Mesendoderm (in vitro differentiated cells): ENCODE measurements at places on chromosomes 1 and 21.

- no peak for DNase-seq
Observed at GRCh38 chr1:84427250-84428188, 29.2 kb downstream of the DNASE2B start.

DNA sequence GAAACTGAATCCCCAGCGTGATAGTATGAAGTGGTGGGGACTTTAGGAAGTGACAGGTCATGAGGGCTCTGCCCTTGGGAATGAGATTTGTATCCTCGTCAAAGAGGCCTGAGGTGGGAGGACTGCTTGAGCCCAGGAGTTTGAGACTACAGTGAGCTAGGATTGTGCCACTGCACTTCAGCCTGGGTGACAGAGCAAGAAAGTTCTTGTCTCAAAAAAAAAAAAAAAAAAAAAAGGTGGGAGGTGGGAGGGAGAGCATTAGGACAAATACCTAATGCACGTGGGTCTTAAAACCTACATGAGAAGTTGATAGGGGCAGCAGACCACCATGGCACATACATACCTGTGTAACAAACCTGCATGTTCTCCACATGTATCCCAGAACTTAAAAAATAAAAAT lies 24.0 kb upstream of the RERE start:
- DNase-seq: no peak

GRCh38 chr1:215476541-215476940 lies 90.6 kb upstream of the KCTD3 start:
- DNase-seq: no peak

- no peak for DNase-seq
Observed at GRCh38 chr1:7587108-7587772, 183.9 kb upstream of the VAMP3 start.

DNA sequence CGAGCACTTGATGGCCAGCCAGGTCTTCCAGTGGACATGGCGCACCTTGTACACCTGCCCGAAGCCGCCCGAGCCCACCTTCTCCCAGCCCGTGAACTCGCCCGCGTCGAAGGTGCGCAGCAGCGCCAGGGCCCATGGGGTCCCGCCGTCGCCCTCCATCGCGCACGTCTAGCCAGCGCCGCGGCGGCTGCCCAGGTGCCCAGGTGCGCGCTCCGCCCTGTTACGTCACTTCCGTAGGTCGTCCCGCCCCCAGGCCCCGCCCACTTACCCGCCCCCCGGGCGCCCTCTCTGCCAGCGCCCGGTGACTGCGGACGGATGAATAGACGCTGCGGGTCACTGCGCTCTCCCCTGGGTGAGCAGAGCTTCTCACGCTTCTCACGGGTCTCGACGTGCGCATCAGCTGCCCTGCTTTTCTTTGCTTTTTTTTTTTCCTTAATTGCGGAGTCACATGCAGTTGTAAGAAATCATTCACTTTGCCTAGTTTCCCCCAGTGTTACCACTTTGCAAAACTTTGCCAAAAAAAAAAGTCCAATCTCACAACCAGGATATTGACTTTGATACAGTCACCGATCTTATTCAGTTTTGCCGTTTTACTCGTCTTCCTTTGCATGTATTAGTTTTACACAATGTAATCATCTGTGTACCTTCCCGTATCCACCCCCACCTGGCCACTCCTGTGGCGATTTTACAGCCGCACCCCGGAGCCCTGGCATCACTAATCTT lies at the start of gene RIPK4:
Gene RIPK4 (minus strand): TSS at position 170 of the 723 bp plus-strand sequence. CDS start 11 bp downstream, at position 159.
- DNase-seq: peak; percentile 80

- no peak for DNase-seq
Observed at GRCh38 chr1:242224461-242224860, 225.6 kb upstream of the MAP1LC3C start.

GRCh38 chr1:178417858-178418257 lies 78.9 kb downstream of the CLEC20A start:
- no peak for DNase-seq

DNA sequence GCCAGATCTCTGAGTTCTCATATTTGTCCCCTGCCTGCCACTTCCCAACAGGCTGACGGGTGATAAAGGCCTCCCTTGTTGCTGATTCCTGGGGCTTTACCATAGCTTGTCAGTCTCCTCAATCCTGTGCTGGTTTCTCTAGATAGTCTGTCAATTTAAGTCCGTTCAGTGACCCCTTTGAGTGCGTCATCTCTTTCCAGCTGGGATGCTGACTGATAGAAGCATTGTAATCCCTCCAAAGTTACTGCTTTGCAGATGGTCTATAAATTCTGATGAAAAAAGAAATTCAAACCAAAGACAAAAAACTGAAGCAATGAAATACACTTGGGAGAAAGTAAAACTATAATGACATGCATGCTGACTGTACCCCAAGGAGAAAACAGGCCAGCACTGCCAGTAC lies 28.3 kb downstream of the RHOU start:
- DNase-seq: no peak

DNA sequence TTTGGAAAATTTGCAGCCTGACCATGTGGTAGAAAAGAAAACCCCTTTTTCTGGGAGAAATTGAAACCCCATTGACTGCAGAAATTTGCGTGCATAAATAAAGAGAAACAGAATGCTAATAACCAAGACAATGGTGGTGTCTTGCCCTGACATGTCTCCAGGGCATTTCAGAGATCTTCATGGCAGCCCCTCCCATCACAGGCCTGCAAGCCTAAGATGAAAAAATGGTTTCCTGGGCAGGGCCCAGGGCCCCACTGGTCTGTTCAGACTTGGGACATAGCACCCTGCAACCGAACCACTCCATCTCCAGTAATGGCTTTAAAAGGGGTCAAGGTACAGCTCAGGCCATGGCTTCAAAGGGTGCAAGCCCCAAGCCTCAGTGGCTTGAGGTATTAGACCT lies 71.6 kb upstream of the SGIP1 start:
- no peak for DNase-seq

DNA sequence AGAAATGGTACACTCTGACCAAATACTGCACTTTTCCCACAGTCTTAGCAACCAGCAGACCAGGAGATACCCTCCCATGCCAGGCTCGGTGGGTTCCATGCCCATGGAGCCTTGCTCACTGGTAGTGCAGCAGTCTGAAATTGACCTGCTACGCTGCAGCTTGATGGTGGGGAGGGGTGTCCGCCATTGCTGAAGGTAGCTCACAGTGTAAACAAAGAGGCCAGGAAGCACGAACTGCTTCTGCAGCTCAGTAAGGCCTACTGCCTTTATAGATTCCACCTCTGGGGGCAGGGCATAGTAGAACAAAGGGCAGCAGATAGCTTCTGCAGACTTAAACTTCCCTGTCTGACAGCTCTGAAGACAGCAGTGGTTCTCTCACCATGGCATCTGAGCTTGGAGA lies 12.3 kb upstream of the IFI44L start:
- peak; percentile 44 for DNase-seq

DNA sequence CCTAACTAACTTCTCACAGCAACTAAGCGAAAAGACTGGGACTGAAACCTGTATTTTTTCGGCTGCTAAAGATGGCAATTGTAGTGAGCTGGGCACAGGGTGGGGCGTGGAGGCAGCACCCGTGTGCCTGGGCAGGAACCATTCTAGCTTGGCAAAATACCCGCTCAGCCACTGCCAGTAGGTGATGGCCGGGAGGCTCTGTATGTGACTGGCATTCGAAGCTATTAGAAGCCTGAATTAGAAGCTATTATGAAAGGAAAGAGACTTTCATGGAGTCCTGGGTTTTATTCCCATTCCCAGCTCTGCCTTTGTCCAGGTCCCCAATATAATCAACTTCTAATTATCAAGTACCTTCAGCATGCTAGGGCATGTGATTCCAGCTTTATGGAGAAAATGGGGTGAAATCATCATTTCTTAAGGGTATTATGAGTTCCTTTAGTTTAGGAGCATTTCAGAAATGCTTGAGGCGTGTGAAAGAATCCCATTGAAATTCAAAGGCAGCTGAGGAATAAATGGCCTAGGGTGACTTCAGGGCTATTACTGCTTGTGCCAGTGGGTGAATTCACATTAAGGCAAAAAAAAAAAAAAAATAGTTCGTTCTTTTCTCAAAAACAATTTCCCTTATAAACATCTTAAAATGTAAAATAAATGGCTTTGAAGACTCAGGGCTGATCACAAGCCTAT lies 125.6 kb downstream of the KCNN3 start:
- DNase-seq: no peak

DNA sequence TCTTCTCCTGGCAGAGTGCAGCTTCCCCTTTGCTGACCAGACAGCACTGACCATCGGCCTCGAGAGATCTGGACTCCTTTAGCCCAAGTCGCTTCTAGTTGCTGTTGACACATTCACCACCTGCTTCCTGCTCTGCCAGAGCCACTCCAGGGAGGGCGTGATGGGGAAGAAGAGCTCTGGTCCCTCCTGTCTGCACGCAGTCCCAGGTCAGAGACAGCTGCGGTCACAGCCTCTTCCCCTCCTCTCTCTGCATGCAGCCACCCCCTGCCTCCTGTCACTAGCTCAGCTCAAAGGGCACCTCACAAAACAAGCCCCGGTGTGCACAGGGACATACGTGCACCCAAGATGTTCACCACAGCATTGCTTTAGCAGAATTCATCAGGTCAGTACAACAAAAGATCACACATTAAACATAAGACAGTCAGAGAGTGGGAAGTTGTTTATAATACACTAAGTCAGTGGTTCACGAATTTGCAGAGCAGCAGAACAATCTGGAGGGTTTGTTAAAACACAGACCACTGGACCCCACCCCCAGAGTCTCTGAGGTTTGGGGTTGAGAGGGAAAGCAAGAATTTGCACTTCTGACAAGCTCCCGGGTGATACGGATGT lies 132.9 kb downstream of the SYF2 start:
- no peak for DNase-seq

GRCh38 chr1:234246638-234247116 lies 126.6 kb upstream of the COA6 start:
- no peak for DNase-seq

DNA sequence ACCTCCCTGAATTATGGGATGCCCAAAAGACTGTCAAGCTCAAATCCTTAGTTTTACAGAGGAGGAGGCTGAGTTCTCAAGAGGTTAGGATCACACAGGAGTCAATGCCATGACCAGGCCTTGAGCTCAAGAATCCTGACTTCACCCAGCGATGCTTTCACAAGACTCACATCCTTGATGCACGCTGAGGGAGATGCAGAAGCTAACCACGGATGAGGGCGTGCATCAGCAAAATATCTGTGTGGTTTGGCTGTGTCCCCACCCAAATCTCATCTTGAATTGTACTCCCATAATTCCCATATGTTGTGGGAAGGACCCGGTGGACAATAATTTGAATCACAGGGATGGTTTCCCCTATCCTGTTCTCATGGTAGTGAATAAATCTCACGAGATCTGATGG lies 133.2 kb downstream of the KCNJ6 start:
- no peak for DNase-seq

GRCh38 chr1:181676269-181676668 lies 193.0 kb downstream of the CACNA1E start:
- DNase-seq: peak; percentile 46

- DNase-seq: peak; percentile 81
Observed at GRCh38 chr1:35726450-35727433, 8.1 kb upstream of the C1orf216 start.

DNA sequence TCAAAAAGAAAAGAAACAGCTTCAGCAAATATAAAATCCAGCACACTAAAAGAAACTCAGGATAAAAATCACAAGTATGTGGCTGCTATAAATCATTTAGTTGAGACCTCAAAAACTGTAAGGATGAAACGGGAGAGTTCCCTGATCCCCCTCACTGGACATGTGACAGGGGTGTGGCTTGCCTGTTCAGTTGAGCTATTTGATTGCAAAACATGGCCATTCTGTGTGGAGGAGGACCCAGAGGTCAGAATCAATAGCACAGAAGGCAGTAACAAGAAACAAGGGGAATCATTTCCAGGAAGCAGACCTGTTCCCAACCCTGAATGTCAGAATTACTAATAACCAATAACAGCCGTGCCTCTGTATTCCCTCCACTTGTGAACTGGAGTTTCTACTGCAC lies 27.9 kb downstream of the RBM11 start:
- no peak for DNase-seq

- DNase-seq: no peak
Observed at GRCh38 chr1:30284728-30285475, 438.5 kb downstream of the MATN1 start.

DNA sequence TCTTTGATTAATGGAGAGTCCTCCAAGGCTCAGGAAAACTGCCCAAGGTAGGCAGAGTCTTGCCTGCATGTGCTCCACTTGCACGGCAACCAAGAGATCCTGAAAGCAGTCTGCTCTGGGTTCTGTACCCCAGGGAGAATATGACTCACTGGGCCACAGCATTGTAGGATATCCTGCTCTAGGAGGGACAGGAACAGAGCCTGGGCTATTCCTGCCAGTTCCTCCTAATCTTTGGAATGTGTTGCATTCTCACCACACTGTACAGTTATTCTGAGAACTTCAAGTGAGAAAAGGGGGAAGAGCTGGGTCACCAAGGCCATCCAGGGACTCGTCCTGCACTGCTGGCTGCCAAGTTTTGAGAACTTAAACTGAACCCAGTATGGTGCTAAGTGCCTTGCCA lies 278.5 kb downstream of the MATN1 start:
- DNase-seq: no peak

GRCh38 chr1:201528631-201529252 lies 10.2 kb upstream of the NAV1 start:
- DNase-seq: no peak
